ENCODE measurements at places on chromosomes 6 and 20. TPM values are rescaled to one million over a fixed set of nuclear protein-coding genes. Genes with fewer than 3 reads are reported as not detected.
A peak's percentile ranks its signal among the peaks of the same experiment; 100 is the strongest.

DNA sequence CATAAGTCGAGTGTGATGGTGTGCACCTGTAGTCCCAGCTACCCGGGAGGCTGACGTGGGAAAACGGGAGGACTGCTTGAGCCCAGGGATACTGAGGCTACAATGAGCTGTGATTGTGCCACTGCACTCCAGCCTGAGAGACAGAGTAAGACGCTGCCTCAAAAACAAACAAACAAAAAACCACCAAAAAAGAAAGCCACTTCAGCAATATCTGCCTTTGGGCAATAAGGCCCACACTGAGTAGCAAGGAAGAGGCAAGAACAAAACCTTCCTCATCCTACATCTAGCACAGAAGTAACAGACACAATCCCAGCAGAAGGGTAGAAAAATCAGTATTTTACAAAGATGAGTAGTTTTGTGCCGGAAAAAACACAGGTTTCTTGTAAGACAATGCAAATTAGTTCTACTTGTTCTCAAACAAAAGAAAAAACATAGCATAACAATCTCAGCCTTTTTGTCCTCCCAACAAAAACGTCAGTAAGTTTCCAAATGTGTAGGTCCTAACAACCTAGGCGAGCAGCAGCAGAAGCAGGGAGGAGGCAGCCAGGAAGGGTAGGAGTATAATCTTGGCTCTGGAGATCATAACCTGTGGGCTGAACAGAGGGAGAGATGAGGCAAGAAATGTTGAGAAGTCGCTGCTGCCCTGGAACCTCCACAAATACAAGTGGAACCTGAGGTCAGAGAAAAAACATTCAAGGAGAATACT is 5.7 kb downstream of the PPP1R10 start:
- H3K4me3 ChIP-seq = no peak overlapping the region
- DNase-seq = no peak
- H3K27ac ChIP-seq = no peak overlapping the region
- peaks cover 2% of the 10 kb centered on the region for H3K36me3 ChIP-seq
- peaks cover 40% of the 10 kb centered on the region for H3K4me1 ChIP-seq

The RAB32 gene
- 23.2 TPM for total RNA-seq

- H3K27me3 ChIP-seq = no peaks in the 10 kb centered on the region
- no peak for DNase-seq
- no peak overlapping the region for H3K27ac ChIP-seq
These were observed 1246.0 kb upstream of the CITED2 start for GRCh38 chr6:140620496-140620895.

The STMND1 gene
- total RNA-seq = not detected

The AHI1 gene
- 33.4 TPM for total RNA-seq

- no peaks in the 10 kb centered on the region for H3K27me3 ChIP-seq
- H3K27ac ChIP-seq = no peak overlapping the region
- DNase-seq = no peak
- H3K4me3 ChIP-seq = no peak overlapping the region
- no peaks in the 10 kb centered on the region for H3K4me1 ChIP-seq
These were observed 5.9 kb downstream of the NHSL1 start for GRCh38 chr6:138493413-138493812.

The CST4 gene
- total RNA-seq = not detected

The CD109 gene
- 12.1 TPM for total RNA-seq

DNA sequence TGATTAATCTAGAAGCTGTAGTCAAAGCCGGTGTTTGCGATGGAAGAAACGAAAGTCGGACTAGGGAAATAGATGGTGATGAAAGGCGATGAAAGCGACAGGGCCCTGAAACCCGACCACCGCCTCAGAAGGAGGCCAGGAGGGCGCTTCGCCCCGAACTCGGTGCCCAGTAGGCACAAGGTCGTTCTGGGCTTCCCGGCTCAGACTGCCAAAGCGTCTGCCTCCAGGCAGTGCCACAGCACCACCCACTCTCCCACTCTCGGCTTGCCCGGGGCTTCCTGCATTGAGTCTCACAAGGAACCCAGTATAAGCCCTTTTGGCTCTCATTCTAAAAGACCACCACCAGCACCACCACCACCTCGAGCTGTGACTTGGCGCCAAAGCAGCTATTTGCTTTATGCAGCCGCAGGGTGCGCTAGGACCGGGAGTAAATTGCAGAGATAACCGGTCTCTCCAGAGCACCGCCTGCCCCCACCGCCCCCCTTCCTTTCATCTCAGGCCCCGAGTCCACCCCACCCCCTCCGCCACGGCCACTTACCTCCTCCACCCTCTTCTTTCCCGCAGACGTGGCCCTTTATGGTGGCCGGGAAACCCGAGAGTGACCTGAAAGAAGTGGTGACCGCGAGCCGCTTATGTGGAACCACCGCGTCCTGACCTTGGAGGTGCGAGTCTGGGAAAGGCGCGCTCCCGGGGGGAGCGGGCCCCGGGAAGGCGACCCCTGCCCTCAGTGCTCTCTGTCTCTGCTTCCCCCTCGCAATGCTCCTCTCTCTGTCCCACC is 2.4 kb downstream of the TCF21 start:
- H3K27me3 ChIP-seq = peaks cover 88% of the 10 kb centered on the region
- H3K4me1 ChIP-seq = no peaks in the 10 kb centered on the region
- no peak overlapping the region for H3K27ac ChIP-seq
- no peaks in the 10 kb centered on the region for H3K36me3 ChIP-seq
- no peak for DNase-seq
- peak overlapping the region; percentile 40 for H3K4me3 ChIP-seq

DNA sequence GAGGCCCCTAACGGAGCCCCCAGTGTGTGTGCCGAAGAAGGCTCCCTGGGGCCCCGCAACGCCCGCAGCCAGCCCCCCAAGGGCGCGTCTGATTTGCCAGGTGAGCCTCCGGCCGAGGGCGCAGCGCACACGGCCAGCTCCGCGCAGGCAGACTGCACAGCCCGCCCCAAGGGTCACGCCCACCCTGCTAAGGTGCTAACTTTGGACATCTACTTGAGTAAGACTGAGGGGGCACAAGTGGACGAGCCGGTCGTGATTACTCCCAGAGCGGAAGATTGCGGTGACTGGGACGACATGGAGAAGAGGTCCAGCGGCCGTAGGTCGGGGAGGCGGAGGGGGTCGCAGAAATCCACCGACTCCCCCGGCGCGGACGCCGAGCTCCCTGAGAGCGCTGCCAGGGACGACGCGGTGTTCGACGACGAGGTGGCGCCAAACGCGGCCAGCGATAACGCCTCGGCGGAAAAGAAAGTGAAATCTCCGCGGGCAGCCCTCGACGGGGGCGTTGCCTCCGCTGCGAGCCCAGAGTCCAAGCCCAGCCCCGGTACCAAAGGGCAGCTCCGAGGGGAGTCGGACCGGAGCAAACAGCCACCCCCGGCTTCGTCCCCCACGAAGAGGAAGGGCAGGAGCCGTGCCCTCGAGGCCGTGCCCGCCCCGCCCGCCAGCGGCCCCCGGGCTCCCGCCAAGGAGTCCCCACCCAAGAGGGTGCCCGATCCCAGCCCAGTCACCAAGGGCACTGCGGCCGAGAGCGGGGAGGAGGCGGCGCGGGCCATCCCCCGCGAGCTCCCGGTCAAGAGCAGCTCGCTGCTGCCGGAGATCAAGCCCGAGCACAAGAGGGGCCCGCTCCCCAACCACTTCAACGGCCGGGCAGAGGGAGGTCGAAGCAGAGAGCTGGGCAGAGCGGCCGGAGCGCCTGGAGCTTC is 117.0 kb downstream of the RTN4IP1 start:
- peaks cover 59% of the 10 kb centered on the region for H3K4me1 ChIP-seq
- peak; percentile 15 for DNase-seq
- no peaks in the 10 kb centered on the region for H3K36me3 ChIP-seq
- peak overlapping the region; percentile 91 for H3K27ac ChIP-seq

The RBM38 gene
- total RNA-seq = 14.4 TPM

GRCh38 chr6:53339424-53339823 is 9.3 kb downstream of the ELOVL5 start:
- no peak overlapping the region for H3K27ac ChIP-seq
- no peak for DNase-seq
- no peaks in the 10 kb centered on the region for H3K4me1 ChIP-seq
- no peaks in the 10 kb centered on the region for H3K27me3 ChIP-seq
- no peak overlapping the region for H3K4me3 ChIP-seq

The ZBTB12 gene
- 2.7 TPM for total RNA-seq

The TJAP1 gene
- total RNA-seq = 43.8 TPM

GRCh38 chr20:43322851-43323250 is 133.1 kb upstream of the PTPRT start:
- H3K4me3 ChIP-seq = no peak overlapping the region
- H3K4me1 ChIP-seq = no peaks in the 10 kb centered on the region
- no peaks in the 10 kb centered on the region for H3K36me3 ChIP-seq
- no peak overlapping the region for H3K27ac ChIP-seq
- DNase-seq = no peak
- H3K27me3 ChIP-seq = no peaks in the 10 kb centered on the region

The EYA2 gene
- 25.5 TPM for total RNA-seq

GRCh38 chr6:44265007-44265721 is at the start of gene NFKBIE:
NFKBIE (minus strand) TSS chr6:44265551; CDS start chr6:44265346, 205 bp downstream.
- H3K27ac ChIP-seq = peak within 1 kb of the TSS; percentile 74
- H3K27me3 ChIP-seq = no peaks in the 10 kb centered on the region
- H3K36me3 ChIP-seq = no peaks in the 10 kb centered on the region
- H3K4me3 ChIP-seq = peak within 1 kb of the TSS; percentile 88
- peaks cover 31% of the 10 kb centered on the region for H3K4me1 ChIP-seq
- peak; percentile 92 for DNase-seq

DNA sequence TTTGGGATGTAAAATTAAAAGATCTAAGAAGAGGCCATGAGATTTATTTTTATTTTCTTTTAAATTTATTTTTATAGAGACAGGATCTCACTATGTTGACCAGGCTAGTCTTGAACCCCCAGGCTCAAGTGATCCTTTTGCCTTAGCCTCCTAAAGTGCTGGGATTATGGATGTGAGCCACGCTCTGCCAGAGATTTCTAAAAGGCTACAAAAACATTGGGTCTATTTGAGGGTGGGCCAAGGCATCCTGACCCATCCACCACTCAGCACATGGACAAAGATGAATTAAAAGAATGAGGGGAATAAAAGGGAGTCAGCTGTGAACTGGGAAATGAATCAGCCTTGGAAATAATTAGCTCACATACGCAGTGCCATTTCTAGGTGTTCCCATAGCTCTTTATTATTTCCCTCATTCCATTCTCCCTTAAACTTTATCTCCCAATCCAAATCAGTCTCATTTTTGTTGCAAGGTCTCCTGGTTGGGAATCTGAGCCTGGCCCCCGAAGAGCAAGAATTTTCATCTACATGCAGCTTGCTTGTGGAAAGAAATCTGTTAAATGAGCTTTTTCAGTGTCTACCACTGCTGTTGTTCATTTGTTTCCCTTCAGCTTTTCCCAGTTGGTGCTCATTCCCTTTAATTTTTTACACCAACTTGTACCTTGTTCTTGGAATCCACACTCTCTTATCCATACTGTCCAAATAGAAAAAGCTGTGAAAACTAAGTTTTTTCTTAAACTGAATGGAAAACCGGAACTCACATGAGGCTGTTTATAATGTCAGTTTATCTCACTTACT is 66.9 kb downstream of the MKKS start:
- H3K4me3 ChIP-seq = no peak overlapping the region
- no peaks in the 10 kb centered on the region for H3K27me3 ChIP-seq
- no peak overlapping the region for H3K27ac ChIP-seq
- no peaks in the 10 kb centered on the region for H3K4me1 ChIP-seq
- no peak for DNase-seq

DNA sequence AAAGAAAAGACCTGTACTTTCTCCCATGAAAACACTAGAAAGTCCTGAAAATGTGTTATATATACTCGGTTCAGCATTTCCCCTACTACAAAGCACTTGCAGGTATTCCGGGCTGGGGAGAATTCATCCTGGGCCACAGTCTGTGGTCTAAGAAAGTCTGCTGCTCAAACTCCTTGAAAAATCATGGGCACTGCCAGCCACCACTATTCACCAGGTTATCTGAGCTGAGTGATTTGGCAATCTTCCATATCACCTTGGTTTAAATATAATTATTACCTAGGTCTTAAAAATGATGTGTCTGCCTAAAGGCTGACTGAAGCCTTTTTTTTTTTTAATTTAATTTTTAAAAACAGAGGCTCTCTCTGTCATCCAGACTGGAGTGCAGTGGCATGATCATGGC is 11.3 kb downstream of the FKBP5 start:
- H3K27me3 ChIP-seq = no peaks in the 10 kb centered on the region
- H3K4me3 ChIP-seq = no peak overlapping the region
- H3K27ac ChIP-seq = peak overlapping the region; percentile 57
- H3K36me3 ChIP-seq = peaks cover 4% of the 10 kb centered on the region
- H3K4me1 ChIP-seq = no peaks in the 10 kb centered on the region
- DNase-seq = no peak

DNA sequence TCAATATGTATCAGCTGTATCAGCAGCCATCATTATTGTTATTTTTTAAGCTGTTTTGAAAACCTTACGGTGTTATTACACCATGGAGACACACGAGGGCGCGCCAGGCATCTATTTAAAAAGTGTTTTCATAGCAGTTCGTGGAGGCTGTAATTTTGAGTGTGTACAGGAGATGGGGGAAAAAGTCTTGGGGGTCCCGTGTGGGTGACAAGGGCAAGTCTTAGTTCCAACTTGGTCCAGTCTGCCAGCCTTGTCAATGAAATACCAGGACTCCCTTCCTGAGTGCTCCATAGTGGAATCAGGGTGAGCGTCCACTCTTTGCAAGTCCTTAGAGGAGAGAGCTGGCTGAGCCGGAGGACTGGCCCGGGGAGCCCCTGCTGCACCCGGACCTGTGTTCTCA is 43.3 kb downstream of the SLC2A10 start:
- H3K27ac ChIP-seq = no peak overlapping the region
- peak; percentile 51 for DNase-seq
- peaks cover 19% of the 10 kb centered on the region for H3K4me1 ChIP-seq
- H3K27me3 ChIP-seq = no peaks in the 10 kb centered on the region
- no peak overlapping the region for H3K4me3 ChIP-seq
- no peaks in the 10 kb centered on the region for H3K36me3 ChIP-seq

- H3K27me3 ChIP-seq = no peaks in the 10 kb centered on the region
These were observed 416 bp downstream of the RSPH4A start for GRCh38 chr6:116616737-116617053.

DNA sequence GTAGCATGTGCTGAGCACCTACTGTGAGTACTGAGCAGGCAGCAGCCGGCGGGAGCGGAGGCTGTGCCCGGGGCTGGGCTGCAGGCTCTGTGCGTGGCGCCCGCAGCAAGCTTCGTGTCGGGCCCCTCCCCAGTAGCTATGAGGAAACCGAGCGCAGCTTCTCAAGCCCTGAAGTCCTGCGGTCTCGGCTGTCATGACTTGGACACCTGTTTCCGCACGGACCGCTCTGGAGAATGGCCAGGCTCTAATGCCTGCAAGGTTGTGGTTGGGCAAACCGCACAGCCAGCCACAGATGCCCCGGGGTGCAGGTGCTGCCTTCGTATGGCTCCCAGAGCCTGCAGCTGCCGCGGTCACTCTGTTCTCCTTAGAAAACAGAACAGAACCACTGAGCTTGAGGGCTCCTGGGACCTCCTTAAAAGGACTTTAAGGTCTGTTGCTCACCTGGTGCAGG is 33.7 kb downstream of the PYGB start:
- H3K4me3 ChIP-seq = no peak overlapping the region
- H3K27me3 ChIP-seq = no peaks in the 10 kb centered on the region

The ULBP1 gene
- not detected for total RNA-seq

The CLVS2 gene
- total RNA-seq = under 0.01 TPM

The SOBP gene
- 6.3 TPM for total RNA-seq
